Fibroblast of the aortic adventitia (primary cell): ENCODE measurements at places on chromosomes 1 and 21.

GRCh38 chr21:44686000-44686781 lies 4.2 kb upstream of the KRTAP12-1 start:
- no peak for DNase-seq

- peak; percentile 66 for DNase-seq
Observed at GRCh38 chr1:22815421-22816066, 104.9 kb downstream of the EPHB2 start.

GRCh38 chr1:227898502-227899140 lies 49.1 kb downstream of the WNT9A start:
- no peak for DNase-seq

GRCh38 chr1:45135316-45135715 lies 71.1 kb downstream of the ZSWIM5 start:
- no peak for DNase-seq

DNA sequence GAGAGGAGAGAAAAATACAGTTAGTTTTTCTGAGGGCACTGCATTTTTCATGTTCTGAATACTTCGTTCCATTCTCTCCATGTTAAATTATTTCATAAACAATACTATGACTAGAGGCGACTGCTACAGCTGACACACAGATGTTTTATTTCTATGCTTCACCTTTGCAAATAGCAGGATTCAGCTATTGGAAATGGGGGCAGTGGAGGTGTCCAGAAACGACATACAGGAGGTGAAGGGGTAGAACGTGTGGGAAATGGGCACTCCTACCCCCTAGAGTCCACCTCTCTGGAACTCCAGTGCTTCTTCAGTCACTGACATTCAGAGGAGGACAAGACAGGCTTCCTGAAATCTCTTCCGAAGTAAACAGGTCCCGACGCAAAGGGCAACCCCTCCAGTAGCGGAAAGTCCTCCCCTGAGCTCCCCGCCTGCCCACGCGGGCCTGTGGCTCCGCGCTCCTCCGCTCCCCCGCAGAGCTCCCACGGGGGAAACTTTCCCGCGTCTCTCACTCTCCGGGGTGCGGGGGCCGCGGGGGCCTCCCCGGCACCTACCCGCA lies 480 bp downstream of the DPYD start:
- peak; percentile 38 for DNase-seq

- DNase-seq, result peak; percentile 15
Observed at GRCh38 chr1:245008761-245009160, 144.4 kb upstream of the HNRNPU start.

DNA sequence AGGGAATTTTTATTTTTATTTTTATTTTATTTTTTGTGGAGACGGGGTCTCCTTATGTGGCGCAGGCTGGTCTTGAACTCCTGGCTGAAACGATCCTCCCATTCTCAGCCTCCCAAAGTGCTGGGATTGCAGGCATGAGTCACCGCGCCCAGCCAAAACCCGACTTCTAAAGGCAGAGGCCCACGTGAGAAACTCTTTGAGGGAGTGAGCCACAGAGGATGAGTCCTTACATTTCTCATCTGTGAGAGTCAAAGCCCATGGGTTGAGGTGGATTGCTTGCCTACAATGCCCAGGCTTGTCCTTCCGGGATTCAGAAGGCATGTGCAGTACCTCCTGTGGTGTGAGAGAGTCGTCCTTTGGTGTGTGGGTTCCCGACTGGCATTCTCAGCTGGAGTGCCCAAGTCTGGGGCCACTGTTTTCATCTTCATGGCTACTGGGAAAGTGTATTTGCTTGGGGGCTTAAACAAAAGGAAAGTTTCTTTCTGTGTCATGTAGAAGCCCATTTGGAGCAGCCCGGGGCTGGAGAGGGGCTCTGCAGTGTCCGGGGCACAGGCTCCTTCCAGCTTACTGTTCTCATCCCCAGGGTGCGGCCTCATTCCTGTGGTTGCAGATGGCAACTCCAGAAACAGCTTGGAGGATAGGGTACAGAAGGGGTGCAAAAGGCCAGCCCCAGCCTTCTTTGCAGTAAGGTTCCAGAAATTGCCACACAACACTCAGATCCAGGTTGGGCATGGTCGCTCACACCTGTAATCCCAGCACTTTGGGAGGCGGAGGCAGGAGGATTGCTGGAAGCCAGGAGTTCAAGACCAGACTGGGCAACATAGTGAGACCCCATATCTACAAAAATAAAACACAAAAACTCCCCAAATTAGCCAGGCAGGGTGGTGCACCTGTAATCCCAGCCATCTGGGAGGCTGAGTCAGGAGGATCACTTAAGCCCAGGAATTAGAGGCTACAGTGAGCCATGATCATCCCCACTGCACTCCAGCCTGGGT lies 29.4 kb upstream of the CSF3R start:
- DNase-seq, result no peak

DNA sequence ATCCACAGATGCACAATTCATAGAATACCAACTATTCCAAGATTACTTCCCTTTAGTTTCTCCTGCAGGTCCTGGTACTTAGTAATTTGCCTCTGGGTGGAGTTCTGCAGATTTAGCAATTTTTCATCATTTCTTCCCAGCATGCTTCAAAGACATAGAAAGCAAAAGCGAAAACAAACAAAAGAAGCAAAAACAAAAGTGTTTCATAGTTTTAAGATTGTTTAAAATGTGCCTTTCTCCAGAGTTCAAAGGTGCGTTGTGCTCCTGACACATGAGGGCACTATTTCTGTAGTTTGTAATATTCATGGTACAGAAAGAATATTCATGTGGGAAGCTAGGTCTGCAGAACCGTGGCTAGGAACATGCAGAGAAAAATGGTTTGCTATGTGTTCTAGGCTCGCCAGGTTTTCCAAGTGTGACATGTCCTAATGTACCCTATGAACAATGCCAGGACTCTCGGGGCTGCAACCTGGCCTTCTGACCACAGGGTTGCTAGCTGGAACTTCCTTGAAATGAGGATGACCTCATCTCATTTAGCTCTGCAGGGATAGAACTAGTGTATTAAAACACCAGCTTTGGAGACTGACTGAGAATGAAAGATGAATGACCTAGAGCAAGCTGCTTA lies 30.0 kb upstream of the RCSD1 start:
- DNase-seq, result peak; percentile 60

- DNase-seq, result no peak
Observed at GRCh38 chr1:62794053-62794452, 10.1 kb downstream of the ATG4C start.

DNA sequence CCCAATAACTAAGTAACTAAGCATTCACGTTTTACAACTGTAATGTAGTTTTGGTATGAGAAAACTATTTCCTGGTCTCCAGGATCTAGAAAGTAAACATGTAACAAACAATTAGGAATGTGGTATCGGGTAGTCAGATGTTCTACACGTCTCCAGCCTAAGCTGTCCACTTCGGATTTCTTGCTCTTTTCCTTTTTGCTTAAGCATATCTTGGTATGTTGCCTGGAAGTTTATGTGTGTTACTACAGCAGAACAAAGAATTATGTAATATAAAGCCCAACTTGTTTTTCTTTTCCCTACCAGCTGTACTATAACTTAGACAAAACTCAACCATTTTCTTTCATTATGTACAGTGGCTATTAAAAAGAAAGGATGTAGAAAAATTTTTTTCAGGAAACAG lies 20.4 kb upstream of the WARS2 start:
- DNase-seq, result peak; percentile 82
